ENCODE measurements at places on chromosomes 2 and 18.

- DNase-seq = no peak
Observed at GRCh38 chr18:72811047-72811446, 56.7 kb downstream of the NETO1 start.

- no peak for DNase-seq
Observed at GRCh38 chr2:219489315-219489714, 9.4 kb upstream of the GMPPA start.

- DNase-seq = no peak
Observed at GRCh38 chr2:136997557-136997956, 232.2 kb downstream of the THSD7B start.

- DNase-seq = no peak
Observed at GRCh38 chr2:48207201-48207641, 300.9 kb upstream of the FBXO11 start.

DNA sequence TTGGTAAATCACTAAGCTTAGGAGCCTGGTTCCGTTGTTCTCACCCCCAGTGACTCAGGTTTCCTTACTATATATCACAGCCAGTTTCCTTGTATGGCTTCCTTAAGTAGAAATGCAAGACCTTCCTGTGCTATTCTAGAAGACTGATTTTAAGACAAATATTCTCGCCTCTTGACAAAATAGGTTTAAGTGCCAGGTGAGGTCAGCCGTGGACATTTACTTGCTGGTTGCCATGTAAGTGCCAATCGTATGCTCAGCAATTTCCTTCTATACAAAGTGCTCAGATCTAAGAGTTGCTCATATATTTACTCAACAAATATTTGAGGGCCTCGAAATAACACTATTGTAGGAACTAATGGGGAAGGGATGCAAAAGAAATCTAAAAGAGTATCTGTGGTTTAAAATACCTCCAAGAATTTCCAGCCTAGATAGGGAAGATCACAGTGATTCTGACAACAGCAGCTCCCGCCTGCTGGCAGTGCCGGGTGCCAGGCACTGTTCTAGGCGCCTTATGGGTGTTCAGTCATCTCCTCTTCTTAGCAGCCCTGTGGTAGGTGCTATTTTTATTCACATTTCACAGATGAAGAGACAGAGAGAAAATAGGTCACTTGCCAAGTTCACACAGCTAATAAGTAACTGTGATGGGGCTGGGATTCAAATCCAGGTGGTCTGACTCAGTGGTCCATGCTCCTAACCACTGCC lies 95.3 kb upstream of the B3GNT7 start:
- DNase-seq = no peak

DNA sequence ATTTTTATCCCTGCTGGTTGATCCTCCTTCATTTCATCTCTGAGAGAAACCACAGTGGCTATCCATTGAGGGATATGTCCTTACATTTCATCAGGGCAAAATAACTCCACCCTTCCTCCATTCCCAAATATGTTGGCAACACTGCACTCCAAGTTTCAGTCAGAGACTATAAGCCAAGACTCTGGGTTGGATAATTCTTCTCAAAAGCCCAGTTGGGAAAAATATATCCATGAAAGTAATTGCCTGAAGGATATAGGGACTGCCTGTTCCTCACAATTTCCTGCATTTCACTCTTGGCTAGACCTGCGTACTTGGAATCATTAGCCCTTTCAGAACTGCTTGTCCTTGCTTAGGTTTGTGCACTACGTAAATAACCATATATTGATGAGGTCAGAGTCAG lies 27.9 kb upstream of the EPB41L3 start:
- no peak for DNase-seq

GRCh38 chr2:190068764-190069163 lies 6.2 kb upstream of the MSTN start:
- DNase-seq = no peak

DNA sequence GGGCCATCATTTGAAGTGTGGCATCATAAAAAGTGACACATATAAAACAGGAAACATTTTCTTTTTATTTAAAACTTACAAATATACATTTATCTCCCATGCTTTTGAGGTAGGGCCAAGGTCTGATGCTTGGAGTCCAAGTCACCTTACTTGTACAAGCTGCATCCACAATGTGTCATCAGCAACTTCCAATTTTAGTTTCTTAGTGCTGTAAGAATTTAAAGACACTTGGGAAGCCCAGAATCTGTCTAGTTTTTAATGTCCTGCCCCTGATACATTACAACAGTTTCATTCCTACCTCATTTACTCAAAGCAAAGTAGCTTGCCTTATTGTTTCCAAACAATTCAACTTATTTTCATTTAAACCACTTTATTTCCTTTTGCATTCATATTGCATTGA lies 297.7 kb downstream of the MTX2 start:
- no peak for DNase-seq

DNA sequence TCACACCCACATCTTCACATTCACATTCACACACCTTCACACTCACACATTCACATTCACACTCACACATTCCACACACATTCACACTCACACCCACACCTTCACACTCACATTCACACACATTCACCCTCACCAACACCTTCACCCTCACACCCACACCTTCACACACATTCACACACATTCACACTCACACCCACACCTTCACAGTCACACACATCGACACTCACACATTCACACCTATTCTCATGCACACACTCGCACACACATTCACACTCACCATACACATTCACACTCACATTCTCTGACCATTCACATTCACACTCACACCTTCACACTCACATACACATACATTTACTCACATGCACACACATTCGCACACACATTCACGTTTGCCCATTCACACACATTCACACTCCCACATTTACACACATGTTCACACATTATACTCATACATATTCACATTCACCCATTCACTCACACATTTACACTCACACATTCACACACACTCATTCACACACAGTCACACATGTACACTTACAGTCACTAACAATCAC lies 62.7 kb downstream of the BIN1 start:
- no peak for DNase-seq

DNA sequence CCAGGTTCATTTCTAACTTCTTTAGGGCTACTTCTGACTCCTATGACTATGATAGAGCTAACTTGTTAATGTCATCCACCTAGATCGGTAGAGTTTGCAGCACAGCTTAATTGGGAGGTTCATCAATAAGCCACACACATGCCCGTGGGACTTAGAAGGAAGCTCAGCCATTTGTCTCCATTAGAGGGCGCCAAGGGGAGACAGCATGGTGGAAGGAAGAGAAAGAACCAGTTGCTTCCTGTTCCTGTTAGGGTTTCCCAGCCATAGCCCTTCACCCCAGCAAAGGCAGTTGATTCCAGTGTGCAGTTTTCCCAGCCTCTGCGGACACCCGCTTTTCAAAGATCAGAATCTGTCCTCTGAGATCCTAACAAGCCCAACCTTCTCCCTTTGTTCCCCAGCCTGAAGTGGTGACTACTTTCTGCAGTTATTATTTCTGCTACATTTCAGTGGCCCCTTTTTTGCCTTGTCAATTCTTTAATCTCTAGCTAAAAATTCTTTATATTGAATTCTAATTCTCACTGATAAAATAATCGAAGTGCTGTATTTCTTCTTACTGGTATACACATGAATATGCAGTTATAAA lies 30.3 kb downstream of the MAIP1 start:
- peak; percentile 83 for DNase-seq

- no peak for DNase-seq
Observed at GRCh38 chr2:122145856-122146255, 390.4 kb downstream of the TSN start.

DNA sequence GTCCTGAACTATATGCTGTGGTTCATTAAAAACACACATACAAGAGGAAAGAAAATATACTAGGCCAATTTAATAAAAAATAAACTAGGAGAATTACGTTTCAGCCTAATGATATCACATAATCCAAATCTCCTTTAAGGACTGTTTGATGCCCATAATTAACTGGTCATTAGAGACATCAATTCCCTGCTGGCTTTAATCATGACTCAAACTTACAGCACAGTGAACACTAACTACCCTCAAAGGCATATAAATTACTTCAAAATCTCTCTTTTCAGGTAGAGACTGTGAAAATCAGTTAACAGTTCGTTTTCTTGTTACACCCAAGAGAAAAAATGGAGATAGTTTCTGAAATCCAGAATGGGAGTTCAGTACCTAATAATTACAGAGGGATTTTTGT lies 567.4 kb downstream of the CBLN2 start:
- no peak for DNase-seq

GRCh38 chr2:166675553-166675952 lies 181.5 kb upstream of the SCN7A start:
- DNase-seq = no peak

DNA sequence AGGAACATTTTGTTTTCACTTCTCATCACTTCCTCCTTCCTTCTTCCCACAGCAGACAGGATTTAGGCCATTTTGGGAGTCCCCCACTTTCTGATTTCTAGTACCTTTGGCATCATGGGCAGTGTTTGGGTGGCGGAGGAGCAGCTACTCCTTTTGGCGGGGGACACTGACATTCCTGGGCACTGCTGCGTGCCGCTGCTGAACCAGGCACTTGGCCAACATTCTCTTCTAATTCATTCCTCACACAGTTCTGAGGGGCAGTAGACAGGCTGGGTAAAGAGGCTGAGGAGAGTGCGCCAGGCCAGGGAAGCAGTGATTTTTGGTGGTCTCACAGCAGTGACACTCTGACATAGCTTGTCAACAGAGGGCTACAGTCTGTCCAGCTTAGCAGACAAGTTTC lies 270.2 kb downstream of the LOXHD1 start:
- DNase-seq = no peak

DNA sequence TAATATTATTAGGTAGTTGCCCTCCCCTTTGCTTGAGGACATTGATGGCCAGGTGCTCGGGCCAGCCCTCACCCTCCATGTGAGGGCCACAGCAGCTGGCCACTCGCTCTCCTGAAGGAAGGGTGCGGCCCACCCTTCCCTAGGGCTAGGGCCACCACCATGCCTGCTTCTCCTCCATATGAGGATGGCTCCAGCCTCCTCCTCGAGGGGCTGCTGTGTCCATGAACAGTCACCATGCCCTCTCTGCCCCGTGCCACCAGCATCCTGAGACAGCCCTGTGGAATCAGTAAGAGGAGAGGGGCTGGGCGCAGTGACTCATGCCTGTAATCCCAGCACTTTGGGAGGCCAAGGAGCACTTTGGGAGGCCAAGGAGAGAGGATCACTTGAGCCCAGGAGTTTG lies 2.4 kb downstream of the GPR17 start:
- DNase-seq = no peak

DNA sequence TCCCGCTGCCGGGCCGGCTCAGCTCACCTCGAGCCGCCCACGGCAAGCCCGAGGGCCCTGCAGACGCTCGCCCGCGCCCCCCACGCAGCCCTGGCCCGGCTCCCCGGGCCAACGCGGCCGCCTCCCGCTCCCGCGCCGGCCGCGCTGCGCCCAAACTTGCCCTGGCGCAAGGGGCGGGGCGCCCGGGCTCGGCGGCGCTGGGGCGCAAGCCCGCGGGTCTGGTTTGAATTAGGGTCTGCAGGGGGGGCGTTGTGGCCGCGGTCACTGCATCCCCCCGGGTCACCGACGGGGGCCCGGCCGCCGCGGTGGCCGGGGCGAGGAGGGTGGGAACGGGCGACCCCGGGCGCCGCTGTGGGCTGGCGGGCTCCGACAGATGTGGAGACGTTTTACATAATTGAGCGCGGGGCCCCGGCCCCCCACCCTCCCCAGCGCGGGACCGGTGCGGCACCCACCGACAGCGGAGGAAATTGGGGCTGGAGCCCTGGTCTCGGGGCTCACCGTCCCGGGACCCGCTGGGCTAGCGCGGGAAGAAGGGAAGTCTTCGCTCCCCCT lies 690 bp downstream of the SDC1 start:
- no peak for DNase-seq

DNA sequence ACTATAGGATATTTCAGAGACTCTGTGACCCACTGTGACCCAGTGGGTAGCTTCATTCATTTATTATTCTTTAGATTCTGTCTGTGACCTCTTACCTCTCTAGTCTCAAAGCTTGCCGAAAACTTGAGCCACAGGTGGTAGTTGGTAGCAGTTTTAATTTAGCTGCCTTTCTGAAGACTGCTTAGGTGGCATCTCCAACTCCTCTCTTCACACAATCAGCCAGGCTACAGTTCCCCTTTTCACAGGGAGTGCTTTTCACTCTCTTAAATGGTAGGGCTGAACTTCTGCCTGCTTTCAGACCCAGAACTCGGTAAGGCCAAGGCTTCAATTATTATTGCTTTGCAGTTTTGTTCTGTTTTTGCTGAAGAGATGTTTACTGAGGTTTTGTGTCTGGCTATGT lies 349.6 kb downstream of the ARL6IP6 start:
- no peak for DNase-seq

- DNase-seq = no peak
Observed at GRCh38 chr2:32937602-32938448, 8.9 kb upstream of the LTBP1 start.

- DNase-seq = no peak
Observed at GRCh38 chr18:67670024-67670543, 153.6 kb upstream of the DSEL start.

GRCh38 chr2:136151021-136151971 lies 33.3 kb upstream of the CXCR4 start:
- no peak for DNase-seq

- peak; percentile 53 for DNase-seq
Observed at GRCh38 chr2:199315299-199316179, 142.2 kb downstream of the SATB2 start.

DNA sequence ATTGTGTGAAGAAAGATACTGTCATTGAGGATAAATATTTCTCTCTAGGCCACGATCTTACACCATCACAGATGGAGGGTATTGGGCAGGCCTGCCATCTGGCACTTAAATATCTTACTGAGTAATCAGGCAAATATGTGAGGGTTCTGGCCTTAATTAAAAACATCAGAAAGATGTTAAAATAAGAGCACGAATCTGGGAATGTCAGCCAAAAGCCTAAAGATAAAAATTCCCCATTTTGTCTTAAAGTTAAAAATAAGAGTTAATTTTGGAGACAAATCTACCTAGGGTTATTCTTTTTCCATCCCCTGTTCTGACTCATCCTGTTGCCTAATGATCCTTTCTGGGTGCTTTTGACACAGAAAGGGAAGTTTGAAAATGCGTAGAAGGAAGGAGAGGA lies 121.0 kb downstream of the SUCLG1 start:
- no peak for DNase-seq

DNA sequence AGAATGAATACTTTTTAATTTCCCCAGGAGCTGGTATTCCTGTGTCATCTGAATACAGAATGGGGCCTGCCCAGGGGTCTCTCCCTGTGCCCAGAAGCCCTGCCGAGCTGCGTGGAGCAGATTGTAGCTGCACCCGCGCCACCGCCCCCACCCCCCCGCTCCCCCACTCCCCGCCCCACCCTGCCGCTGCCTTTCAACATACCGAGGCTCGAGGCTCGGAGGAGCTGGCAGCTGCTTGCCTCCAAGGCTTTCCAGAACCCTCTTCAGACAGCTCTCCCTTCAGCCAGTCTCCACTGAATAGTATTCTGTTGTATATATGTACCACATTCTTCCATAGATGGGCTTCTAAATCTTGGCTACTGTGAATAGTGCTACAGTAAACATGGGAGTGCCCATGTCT lies 150.7 kb downstream of the TSN start:
- DNase-seq = no peak
